ENCODE measurements at places on chromosomes 6 and 20.

DNA sequence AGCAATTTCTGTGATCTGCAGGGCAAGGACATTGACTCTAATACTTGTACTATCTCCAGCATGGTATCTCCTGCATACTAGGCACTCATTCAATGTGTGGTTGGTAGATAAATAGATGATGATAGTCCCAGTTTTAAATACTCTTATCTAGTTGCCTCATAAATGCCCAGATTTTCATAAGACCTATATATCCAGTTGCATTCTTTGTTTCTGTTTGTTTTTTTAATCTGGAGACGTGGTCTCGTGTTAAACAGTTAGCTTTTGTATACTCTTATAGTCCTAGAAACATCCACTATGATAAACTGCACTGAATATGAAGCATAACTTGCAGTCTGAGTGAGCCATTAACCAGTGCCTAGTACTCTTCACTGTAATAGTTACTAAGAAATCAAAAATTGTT, 35.5 kb upstream of the SUMO4 start:
- DNase-seq: no peak

DNA sequence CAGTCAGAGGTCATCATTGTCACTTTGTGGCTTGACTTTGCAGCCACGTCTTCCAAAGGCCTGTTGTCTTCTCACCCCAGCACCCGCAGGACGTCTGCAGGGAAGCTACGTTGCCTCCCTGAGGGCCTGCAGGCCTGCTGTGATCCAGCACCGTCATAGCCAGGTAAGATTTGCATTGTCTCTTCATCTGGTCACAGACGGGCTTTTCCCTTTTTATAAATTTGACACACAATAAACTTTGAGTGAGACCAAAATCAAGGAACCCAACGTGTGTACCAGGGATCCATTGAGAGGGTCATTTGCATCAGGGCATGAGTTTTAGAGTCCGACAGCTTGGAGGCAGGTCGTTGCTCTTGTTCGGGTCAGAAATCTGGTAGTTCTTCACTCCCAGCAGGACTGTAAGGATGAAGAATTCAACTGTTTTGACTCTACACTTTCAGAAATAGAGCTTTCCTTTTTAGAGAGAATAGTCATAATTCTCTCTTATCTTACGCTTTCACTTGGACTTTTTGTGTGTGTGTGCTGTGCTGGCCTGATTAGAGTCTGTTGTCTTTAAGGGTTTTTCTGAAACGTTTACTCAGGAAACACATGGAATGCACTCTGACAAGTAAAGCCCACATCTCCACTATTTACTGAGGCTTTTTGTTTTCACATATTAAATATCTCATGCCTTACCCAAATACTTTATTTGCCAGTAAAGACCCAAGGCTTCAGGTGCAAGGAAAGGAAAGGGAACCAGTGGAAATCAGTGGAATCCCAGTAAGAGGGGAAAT, 177.2 kb upstream of the TAB2 start:
- DNase-seq: no peak

DNA sequence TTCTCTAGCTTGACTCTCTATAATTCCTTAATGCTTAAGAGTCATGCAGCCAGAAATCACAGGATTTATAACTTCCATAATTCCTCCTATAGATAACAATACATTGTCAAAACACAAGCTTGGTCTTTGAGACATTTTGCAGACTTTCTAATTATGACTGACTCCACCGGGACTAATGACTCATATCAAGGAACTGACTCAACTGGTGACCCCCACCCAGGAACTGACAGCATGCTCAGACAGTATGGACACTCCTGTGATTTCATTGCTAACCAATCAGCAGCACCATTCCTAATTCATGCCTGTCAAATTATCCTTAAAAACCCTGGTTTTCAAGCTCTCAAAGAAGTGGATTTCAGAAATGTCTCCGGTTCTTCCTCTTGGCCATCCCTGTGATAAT, 670.5 kb upstream of the IMPG1 start:
- DNase-seq: no peak

DNA sequence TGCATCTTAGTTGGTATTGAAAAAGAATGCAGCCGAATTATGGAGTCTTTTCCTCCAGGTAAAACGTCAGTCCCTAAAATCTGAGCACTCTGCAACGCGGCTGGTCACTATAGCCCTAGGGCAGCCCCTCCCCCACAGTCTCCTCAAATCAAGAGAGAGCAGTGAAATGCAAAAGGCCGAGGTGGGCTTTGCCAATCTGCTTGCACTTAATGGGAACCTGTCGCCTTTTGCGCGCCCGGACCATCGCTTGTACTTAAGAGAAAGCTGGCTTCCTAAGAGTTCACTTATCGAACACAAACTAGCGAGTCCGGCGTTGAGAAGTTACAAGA, 447 bp downstream of the MCM3 start:
- peak; percentile 89 for DNase-seq

GRCh38 chr6:39923394-39923793, 10.9 kb downstream of the MOCS1 start:
- no peak for DNase-seq

GRCh38 chr20:44117296-44118184, 69.4 kb downstream of the JPH2 start:
- DNase-seq: peak; percentile 45

GRCh38 chr20:1870792-1871550, 24.2 kb upstream of the SIRPA start:
- no peak for DNase-seq

DNA sequence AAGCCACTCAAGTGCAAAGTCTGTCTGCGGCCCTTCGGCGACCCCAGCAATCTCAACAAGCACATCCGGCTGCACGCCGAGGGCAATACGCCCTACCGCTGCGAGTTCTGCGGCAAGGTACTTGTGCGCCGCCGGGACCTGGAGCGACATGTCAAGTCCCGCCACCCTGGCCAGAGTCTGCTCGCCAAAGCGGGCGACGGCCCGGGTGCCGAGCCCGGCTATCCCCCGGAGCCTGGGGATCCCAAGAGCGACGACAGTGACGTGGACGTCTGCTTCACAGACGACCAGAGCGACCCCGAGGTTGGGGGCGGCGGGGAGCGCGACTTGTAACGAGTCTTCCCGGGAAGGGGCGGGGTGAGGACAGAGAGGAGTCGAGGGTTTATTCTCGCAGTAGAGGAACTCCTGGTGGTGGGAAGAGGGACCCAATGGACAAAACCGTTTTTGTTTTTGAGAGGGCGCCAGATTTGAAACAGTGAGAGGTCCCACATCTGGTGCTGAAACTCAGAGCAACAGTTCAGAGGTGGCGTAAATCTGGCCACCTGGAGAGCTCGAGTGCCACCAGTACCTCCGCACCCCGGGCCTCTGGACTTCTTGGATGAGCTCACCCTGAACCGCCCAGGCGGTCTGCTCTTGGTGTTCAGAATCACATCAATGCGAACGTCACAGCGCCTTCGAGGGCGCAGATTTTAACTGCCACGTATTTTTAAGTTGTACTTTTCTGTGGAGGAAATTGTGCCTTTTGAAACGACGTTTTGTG, 8.0 kb downstream of the PRDM13 start:
- peak; percentile 77 for DNase-seq

GRCh38 chr6:8904754-8905153, 469.4 kb upstream of the SLC35B3 start:
- no peak for DNase-seq

DNA sequence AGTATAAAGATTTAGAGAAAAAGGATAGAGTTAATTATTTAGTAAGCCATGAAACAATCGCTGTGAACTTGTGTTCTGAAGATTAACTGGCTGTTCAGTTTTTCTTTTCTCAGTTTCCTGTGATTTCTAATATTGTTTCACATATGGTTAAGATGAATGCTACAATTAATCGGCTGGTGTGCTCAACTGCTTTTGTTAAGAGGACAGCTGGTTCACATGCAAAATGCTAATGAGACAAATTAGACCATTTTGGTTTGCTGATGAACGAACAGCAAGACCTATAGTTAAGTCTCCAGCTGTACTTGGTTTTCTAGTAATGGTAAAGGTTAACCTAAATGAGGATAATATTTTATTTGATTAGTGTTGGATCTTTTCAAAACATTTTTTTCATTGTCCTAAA, 10.8 kb upstream of the NHSL1 start:
- DNase-seq: no peak

DNA sequence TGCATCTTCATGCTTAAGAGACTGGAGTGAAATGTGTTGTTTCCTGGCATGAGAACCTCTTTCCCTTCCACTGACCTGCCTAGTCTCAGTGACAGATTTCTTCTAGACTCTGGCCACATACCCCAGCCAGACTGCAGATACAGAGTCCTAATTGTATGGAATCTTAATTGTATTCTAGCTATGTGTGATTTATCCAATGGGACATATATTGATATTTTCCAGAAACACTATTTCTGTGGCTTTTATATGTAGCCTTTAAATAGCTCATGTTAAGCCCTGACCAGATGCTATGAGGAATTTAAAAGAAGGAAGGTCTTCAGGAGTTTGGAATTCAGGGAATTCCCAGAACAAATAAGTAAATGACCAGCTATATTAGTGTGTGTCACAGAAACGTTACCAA, 99.0 kb downstream of the FIG4 start:
- DNase-seq: peak; percentile 65

DNA sequence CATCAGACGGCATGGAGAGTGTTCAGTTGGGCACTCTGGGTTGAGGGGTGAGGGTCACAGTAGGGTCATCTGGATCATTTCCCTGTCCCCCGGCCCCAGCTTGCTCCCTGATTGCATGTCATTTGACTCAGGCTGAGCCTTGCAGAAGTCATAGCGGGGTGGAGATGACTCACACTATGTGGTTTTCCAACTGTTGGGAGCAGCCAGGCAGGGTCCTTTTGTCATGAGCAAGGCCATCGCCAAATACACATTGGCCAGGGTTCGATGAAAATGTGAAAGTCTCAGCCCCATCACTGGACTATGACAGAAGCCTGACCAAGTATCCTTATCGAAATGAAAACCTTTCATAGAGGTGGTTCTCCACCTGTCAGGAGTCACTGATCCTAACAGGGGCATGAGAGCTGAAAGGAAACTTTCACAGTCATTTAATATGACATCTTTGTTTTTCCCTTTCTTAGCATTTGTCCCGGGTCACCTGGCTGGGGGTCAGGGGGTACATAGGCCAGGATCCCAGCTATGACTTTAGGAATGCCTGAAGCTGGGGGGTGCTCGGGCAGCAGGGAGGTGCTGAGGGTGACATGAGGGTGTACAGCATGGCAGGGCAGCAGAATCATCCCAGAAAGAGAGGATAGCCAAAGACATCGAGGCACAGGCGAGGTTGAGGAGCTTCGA, 70.2 kb upstream of the CD93 start:
- DNase-seq: peak; percentile 60

DNA sequence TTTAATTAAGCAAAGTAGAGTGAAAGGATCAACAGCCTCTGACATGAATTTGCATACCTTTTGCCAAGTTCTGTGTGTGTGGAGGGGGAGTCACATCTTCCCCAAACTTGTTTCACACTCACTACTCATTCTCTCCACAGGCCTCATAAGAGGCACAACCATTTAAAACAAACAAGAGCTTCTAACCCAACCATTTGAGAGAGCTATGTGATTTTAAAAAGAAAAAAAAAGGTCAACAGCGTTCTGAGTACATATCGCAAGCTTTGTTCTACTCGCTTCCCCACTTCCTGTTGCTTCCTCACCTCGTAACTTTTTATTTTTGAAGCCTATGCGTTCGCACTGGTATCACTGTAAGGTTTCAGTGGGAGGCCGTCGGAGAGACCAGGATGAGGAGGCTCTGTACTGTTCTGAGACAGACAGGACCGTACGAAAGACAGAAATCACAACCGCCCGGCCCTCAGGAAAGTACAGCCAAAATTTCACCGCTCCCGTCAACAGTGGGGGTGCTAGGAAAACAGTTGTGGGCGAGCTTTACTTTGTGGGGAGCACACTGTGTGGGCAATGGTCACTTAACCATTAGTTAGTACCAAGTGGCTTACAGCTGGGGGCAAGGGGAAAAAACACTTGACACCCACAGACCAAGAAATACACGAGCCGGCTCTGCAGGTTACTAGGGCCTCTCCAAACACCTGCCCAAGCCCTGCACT, 61.3 kb downstream of the TRERF1 start:
- DNase-seq: no peak

GRCh38 chr20:20497242-20497978, 129.5 kb downstream of the INSM1 start:
- DNase-seq: no peak

DNA sequence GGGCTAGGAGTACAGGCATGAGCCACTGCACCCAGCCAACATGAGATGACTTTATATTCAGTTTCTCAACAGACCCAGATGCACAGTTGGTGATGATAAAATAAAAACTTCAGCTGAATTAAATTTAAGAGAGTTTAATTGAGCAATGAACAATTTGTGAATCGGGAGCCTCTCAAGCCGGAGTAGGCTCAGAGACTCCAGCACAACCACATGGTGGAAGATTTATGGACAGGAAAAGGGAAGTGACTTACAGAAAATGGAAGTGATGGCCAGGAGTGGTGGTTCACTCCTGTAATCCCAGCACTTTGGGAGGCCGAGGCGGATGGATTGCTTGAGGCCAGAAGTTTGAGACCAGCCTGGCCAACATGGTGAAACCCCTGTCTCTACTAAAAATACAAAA, 10.4 kb upstream of the BCAS4 start:
- DNase-seq: no peak

DNA sequence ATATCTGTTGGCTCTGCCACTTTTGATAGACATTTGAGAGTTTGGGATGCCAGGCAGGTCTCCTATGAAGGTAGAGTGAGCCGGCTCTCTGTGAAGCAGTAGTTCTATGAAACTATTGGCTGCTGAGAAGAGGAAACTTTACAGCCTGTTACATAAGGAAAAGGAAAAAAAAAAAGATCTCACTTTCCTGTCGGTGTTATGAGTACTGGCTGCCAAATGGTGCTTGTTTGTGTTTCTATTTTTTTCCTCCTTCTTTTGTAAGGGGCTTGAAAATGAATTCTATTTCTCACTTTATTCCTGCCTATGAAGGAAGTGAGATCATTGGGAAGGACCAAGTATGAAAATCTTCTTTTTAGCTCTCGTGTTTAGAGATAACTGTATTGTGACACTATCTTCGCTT, 73.1 kb upstream of the CLDN20 start:
- DNase-seq: no peak

DNA sequence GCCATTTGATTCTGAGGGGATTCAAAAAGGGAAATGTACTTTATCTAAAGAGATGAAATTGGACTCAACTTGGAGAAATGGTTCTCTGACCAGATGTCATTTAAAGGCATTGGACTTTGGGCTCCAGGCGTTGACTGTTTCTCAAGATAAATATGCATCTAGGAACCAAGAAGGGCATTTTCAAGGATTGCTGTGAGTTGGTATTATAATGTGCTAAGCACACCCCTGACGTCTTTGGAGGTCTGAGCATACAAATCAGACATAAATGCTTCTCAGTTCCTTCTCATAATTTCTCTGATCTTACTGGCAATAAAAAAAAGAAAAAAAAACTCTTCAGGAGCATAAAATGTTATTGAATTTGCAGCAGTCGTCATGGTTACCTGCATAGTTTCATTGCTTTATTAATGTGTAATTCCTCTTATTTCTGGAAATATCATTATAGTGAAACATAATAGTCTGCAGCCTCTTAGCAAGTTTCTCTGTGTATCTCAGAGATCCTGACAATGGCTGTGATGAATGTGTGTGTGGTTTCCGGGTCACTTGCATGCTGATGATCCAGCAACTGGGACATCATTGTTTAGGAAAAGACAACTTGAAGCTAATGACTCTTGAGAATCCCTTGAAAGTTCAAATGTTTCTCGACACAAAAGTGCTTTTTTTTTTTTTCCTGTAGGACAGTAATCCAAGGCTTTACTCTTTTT, 136.0 kb downstream of the AIG1 start:
- DNase-seq: no peak
